Kidney (tissue), 22 donors: ENCODE measurements at places on chromosomes 13 and 19. TPM values are rescaled to one million over a fixed set of nuclear protein-coding genes. Genes with fewer than 3 reads are reported as not detected.

Gene MEIOSIN
- not detected for polyA plus RNA-seq

Gene STAP2
- 61.5 TPM for polyA plus RNA-seq

Gene ERICH4
- polyA plus RNA-seq: 23.1 TPM

Gene KPNA3
- 9.4 TPM for polyA plus RNA-seq

Gene PEAK3
- polyA plus RNA-seq: not detected

Gene SBK2
- not detected for polyA plus RNA-seq

Gene ZNF443
- 4.1 TPM for polyA plus RNA-seq

Gene EXOSC5
- polyA plus RNA-seq: 15.5 TPM

Gene TMEM221
- not detected for polyA plus RNA-seq

Gene FXYD5
- polyA plus RNA-seq: 41.9 TPM

Gene ZNF614
- 3.0 TPM for polyA plus RNA-seq

Gene NACC1
- polyA plus RNA-seq: 16.7 TPM

Gene SMIM44
- not detected for polyA plus RNA-seq

Gene KANK3
- polyA plus RNA-seq: 15.0 TPM

Gene CDX2
- polyA plus RNA-seq: not detected

Gene PDE4A
- polyA plus RNA-seq: 4.5 TPM

Gene LILRA6
- not detected for polyA plus RNA-seq

Gene LSM4
- 245 TPM for polyA plus RNA-seq

Gene NFIX
- 4.3 TPM for polyA plus RNA-seq

Gene SIGLECL1
- polyA plus RNA-seq: not detected

Gene EPS8L1
- 45.4 TPM for polyA plus RNA-seq

Gene CD22
- 0.82 TPM for polyA plus RNA-seq

Gene NCAN
- polyA plus RNA-seq: not detected

Gene CEACAM4
- not detected for polyA plus RNA-seq

Gene RELB
- 10.3 TPM for polyA plus RNA-seq

Gene SMIM24
- 1,108 TPM for polyA plus RNA-seq
